ENCODE measurements at places on chromosomes 5 and 9. TPM values are rescaled to one million over a fixed set of nuclear protein-coding genes. Genes with fewer than 3 reads are reported as not detected.

PCDHGB2 gene
- 4.4 TPM for polyA plus RNA-seq

IRX2 gene
- polyA plus RNA-seq = 70.6 TPM

CNOT8 gene
- polyA plus RNA-seq = 87.6 TPM

- H3K4me3 ChIP-seq = peak overlapping the region; percentile 2
- H3K4me1 ChIP-seq = no peaks in the 10 kb centered on the region
- no peak for DNase-seq
- no peaks in the 10 kb centered on the region for H3K27me3 ChIP-seq
- H3K27ac ChIP-seq = no peak overlapping the region
- H3K36me3 ChIP-seq = no peaks in the 10 kb centered on the region
These were observed 20.0 kb downstream of the ERAP2 start for GRCh38 chr5:96896276-96896675.

DNA sequence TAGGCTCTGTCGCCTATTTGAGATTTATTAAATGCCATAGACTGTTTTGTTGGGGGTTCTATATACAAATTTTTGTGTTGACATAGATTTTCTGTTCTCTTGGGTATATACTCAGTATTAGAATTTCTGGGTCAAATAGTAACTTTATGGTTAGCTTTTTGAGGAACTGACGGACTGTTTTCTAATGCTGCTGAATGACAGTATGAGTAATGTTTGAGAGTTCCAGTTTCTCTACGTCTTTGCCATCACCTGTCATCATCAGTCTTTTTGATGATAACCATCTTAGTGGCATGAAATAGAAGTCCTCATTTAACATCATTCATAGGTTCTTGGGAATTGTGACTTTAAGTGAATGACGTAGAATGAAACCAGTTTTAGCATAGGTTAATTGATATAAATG lies 60.1 kb downstream of the CCDC171 start:
- H3K4me1 ChIP-seq = no peaks in the 10 kb centered on the region
- DNase-seq = no peak
- H3K4me3 ChIP-seq = no peak overlapping the region
- H3K36me3 ChIP-seq = no peaks in the 10 kb centered on the region
- H3K27ac ChIP-seq = no peak overlapping the region

DNA sequence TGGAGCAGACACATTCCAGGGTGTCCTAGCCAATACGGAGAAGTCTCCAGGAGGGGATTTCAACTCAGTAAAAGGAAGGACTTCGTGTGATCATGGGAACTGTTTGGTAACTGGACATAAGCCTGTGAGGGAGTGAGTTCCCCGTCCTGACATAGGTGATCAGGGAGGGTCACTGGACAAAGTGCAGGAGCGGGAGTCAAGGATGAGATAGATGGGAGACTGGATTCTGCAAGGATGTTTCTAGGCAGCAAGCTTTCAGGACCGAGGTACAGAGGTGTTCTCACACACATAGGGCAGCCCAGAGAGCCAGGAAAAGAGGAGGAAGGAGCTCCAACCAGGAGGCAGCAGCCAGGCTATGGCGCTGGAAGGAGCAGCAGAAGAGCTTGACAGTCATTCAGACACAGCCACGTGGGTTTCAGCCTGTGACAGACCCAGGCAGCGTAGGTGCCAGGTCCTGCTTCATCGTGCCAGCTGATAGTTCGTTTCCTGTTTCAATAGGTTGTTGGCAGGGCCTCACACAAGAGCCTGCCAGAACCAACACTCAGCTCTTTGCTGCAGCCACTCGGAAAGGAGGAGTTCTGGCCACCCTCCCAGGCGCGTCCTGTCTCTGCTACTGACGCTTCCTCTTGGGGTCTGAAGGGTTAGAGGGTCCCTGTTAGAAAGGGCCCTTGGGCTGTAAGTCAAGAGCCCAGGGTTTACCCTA lies 84.1 kb downstream of the AMBP start:
- no peak overlapping the region for H3K4me3 ChIP-seq
- no peaks in the 10 kb centered on the region for H3K36me3 ChIP-seq
- no peaks in the 10 kb centered on the region for H3K27me3 ChIP-seq
- H3K4me1 ChIP-seq = peaks cover 47% of the 10 kb centered on the region
- H3K27ac ChIP-seq = no peak overlapping the region

- peak; percentile 51 for DNase-seq
- no peak overlapping the region for H3K4me3 ChIP-seq
- H3K27ac ChIP-seq = no peak overlapping the region
- H3K4me1 ChIP-seq = peaks cover 48% of the 10 kb centered on the region
- no peaks in the 10 kb centered on the region for H3K27me3 ChIP-seq
These were observed 68.1 kb downstream of the NIPBL start for GRCh38 chr5:36944607-36945225.

DNA sequence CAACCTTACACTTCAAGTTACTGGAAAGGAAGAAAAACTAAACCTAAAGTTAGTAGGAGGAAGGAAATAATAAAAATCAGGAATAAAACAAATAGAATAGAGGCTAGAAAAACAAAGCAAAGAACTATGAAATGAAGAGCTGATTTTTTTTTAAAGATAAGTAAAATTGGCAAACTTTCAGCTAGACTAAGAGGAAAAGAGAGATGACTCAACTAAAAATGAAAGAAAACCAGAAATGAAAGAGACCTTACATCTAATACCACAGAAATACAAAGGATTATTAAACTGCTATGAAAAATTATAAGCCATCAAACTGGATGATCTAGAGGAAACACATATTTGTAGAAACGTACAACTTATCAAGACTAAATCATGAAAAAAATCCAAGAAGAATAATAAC lies 60.0 kb downstream of the PRRC1 start:
- no peak for DNase-seq
- H3K4me3 ChIP-seq = no peak overlapping the region
- no peaks in the 10 kb centered on the region for H3K36me3 ChIP-seq
- no peak overlapping the region for H3K27ac ChIP-seq

DNA sequence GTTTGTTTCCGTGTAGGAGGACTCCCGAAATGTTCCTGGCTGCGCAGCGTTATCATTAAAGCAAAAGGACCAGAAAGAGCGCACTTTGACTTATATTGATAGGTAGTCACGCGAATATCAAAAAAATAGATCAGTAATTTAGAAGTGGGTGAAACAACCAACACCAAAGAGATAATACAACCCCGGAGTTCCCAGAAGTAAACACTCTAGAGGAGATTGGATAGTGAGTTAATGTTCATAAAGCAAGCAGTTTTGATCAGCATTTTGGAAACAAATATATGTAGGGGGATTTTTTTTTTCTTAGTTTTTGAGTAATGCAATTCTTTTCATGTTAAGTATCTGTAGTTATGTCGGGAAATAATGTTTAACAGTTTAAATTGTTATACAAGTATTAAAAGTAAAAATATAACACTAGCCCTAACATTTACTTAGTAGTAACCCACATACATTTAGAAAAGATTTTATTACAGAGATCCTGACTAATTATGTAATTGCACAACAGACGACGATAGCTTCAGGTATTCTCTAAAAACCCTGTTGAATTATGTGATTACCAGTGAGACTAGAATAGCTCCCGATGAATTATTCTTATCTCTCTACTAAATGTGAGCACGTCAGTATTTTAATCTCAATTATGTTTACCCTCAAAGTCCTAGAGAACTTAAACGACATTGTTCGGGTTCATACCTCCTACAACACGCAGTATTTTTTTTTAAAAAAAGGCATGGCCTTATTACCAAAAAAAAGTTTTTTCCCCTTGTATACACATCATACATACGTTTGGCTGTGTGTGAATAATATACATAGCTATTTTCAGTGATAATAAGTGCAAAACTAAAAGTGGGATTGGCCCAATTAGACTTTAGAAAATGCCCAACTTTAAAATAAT lies 9.4 kb upstream of the NFIB start:
- H3K4me1 ChIP-seq = peaks cover 18% of the 10 kb centered on the region
- H3K27me3 ChIP-seq = no peaks in the 10 kb centered on the region
- peak overlapping the region; percentile 93 for H3K27ac ChIP-seq

DNA sequence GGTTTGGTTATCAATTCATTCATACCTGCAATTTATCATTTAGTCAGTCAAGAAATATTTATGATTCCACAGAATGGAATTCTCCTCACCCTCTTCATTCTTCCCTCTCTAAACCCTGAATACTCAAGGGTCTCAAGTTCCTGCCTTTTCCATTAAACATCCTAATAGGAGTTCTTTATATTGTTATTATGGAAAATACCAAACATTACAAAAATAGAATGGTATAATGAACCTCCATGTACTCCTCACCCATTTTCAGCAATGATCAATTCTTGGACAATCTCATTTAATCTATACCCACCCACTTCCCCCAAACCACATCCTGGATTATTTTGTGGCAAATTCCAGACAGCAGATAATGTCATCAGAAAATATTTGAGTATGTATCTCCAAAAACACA lies 74.5 kb downstream of the ADAMTS12 start:
- H3K36me3 ChIP-seq = no peaks in the 10 kb centered on the region
- DNase-seq = no peak
- no peak overlapping the region for H3K4me3 ChIP-seq
- no peak overlapping the region for H3K27ac ChIP-seq

Data from left lung (tissue), 14 donors.